Activated T-helper 9 cell treated with anti-CD3 and anti-CD28 coated beads, Interleukin-2, amount 50 U/mL, for 16 hours (primary cell): ENCODE measurements at places on chromosomes 7 and 10.

- no peak for DNase-seq
Observed at GRCh38 chr7:155491812-155492211, 33.9 kb downstream of the EN2 start.

- DNase-seq = no peak
Observed at GRCh38 chr7:135976312-135977006, 700 bp downstream of the MTPN start.

GRCh38 chr7:36037121-36037662 is 115.9 kb upstream of the EEPD1 start:
- no peak for DNase-seq

- DNase-seq = no peak
Observed at GRCh38 chr10:128163701-128164100, 37.5 kb upstream of the MKI67 start.

DNA sequence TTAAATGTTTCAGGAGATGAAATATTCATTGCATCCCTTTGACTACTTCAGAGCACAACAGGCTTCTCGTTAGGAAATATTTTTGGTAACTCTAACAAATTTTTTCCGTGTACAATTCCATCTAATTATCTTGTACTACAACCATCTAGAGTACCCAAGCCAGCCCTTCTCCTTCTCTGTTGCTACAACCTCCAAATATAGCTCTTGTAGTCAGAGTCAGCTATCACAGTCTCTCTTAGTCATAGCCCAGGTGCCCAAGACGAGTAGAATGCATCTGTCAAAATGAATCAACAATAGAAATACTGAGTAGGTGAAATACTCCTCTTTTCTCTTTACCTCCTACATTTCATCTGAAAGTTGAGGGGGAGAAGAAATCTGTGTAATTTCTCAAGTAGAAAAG is 74.0 kb downstream of the INHBA start:
- DNase-seq = no peak

DNA sequence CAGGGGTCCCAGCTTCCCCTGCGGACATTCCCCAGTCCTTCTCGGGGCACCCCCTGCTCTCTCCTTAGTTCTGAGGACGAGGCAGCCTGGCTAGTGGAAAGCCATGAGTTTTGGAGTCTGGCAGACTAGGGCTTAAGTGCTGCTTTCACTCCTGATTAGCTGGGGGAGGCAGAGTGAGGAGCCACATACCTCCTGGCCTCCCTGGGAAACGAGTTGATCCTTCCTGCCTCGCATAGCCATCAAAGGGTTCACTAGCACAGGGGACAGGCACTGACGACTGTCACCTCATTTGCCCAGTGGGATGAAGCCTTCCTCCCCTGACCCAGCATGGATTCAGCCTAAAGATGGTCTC is 402.5 kb downstream of the RPS24 start:
- DNase-seq = no peak
